Activated T-helper 1 cell treated with anti-CD3 and anti-CD28 coated beads, Interleukin-12 subunit alpha, Interleukin-12 subunit beta, Interleukin-2, Interleukin-4 antibody, amounts not matched to agents 30 ng/mL and 10 ng/mL and 1 ng/mL, durations not matched to agents 14 hours and 24 hours and 36 hours (primary cell): ENCODE measurements at places on chromosomes 5 and 9. TPM values are rescaled to one million over a fixed set of nuclear protein-coding genes. Genes with fewer than 3 reads are reported as not detected.

GLDC gene
- total RNA-seq, result 1.4 and 1.8 TPM in 2 replicates

RHOBTB3 gene
- 0.36 and 0.71 TPM in 2 replicates for total RNA-seq

ZDHHC11B gene
- not detected in 2 replicates for total RNA-seq

MARCHF11 gene
- total RNA-seq, result not detected in 2 replicates

PRDM9 gene
- total RNA-seq, result not detected in 2 replicates

TMEM252 gene
- not detected in 2 replicates for total RNA-seq

PCDHB9 gene
- total RNA-seq, result not detected in 2 replicates

P4HA2 gene
- 48.7 and 49.4 TPM in 2 replicates for total RNA-seq

IL3 gene
- 94.6 and 98.5 TPM in 2 replicates for total RNA-seq

STPG3 gene
- 1.2 and 1.8 TPM in 2 replicates for total RNA-seq

DYNC2I2 gene
- 41.5 and 43.9 TPM in 2 replicates for total RNA-seq

IGFBPL1 gene
- not detected in 2 replicates for total RNA-seq

PCAT7 gene
- total RNA-seq, result not detected in 2 replicates

RASGRF2 gene
- 22.6 and 26.7 TPM in 2 replicates for total RNA-seq

PCDHGA2 gene
- total RNA-seq, result 0.08 and 0.17 TPM in 2 replicates

TBC1D2 gene
- total RNA-seq, result 1.8 and 2.2 TPM in 2 replicates

GPR151 gene
- not detected in 2 replicates for total RNA-seq

PITX1 gene
- total RNA-seq, result 0.71 and 1.1 TPM in 2 replicates

SPINK7 gene
- not detected in 2 replicates for total RNA-seq

BTNL3 gene
- total RNA-seq, result not detected in 2 replicates

RETREG1 gene
- total RNA-seq, result 22.4 and 22.5 TPM in 2 replicates

OSMR gene
- total RNA-seq, result not detected in 2 replicates

LAMC3 gene
- total RNA-seq, result 0.05 TPM in 2 replicates

PCDHA12 gene
- total RNA-seq, result not detected in 2 replicates

LVRN gene
- not detected in 2 replicates for total RNA-seq

LHX3 gene
- total RNA-seq, result not detected in 2 replicates

HTR1A gene
- not detected in 2 replicates for total RNA-seq

SLCO6A1 gene
- not detected in 2 replicates for total RNA-seq

SLC22A4 gene
- 1.6 and 2.6 TPM in 2 replicates for total RNA-seq

RELL2 gene
- total RNA-seq, result 19.3 and 19.5 TPM in 2 replicates

PRRC2B gene
- 103 and 108 TPM in 2 replicates for total RNA-seq

HRH2 gene
- 94.7 and 96.9 TPM in 2 replicates for total RNA-seq

STARD4 gene
- total RNA-seq, result 149 and 163 TPM in 2 replicates

POLR3G gene
- 18.4 and 22.1 TPM in 2 replicates for total RNA-seq

TRAF1 gene
- 136 and 138 TPM in 2 replicates for total RNA-seq

MYOZ3 gene
- 0.49 and 0.51 TPM in 2 replicates for total RNA-seq

FOXD4L5 gene
- total RNA-seq, result 0.08 and 0.27 TPM in 2 replicates

SLC46A2 gene
- total RNA-seq, result not detected in 2 replicates

PTGDS gene
- total RNA-seq, result 0.36 TPM in 1 of 2 replicates, not detected in the other

SPINK4 gene
- total RNA-seq, result not detected in 2 replicates

MEIKIN gene
- total RNA-seq, result not detected in 2 replicates

PCDHB6 gene
- not detected in 2 replicates for total RNA-seq

SURF1 gene
- total RNA-seq, result 36.3 and 37.7 TPM in 2 replicates

SH3PXD2B gene
- total RNA-seq, result 0.26 and 0.32 TPM in 2 replicates

ARHGEF28 gene
- 0.03 and 0.29 TPM in 2 replicates for total RNA-seq

TLE1 gene
- 0.12 TPM in 1 of 2 replicates, not detected in the other for total RNA-seq

NFIB gene
- not detected in 2 replicates for total RNA-seq

C9orf50 gene
- not detected in 2 replicates for total RNA-seq

AGPAT2 gene
- total RNA-seq, result 24.7 and 25.0 TPM in 2 replicates

MAN2A1 gene
- 35.0 and 38.8 TPM in 2 replicates for total RNA-seq

OMD gene
- total RNA-seq, result not detected in 2 replicates

TTC23L gene
- total RNA-seq, result not detected in 2 replicates

SHLD3 gene
- total RNA-seq, result 6.5 and 7.6 TPM in 2 replicates

PTPRD gene
- total RNA-seq, result 0.05 TPM in 2 replicates

SPINK5 gene
- total RNA-seq, result not detected in 2 replicates
